Head of caudate nucleus (tissue), 42 donors: ENCODE measurements at places on chromosomes 3 and 15.

- DNase-seq = no peak
These were observed 265.5 kb downstream of the NR2F2 start for GRCh38 chr15:96595951-96596350.

DNA sequence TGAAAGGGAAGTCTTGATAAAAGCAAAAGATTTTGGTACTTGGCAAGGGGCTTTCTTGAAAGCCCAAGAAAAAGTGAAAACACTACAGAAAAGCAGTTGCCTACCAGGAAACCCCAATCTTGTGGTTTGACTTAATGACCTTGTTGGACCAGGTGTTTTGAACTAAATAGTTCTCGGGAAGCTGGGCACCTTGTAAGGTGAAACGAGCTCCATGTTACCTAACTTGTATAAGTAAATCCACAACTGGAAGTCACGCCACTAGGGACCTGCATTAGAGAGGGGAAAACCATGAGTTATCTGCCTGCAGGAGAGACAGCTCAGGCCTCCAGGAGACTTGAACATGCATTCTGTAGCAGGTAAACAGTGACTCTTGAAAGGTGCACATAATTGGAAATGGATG lies 88.2 kb downstream of the GMPS start:
- DNase-seq = no peak

DNA sequence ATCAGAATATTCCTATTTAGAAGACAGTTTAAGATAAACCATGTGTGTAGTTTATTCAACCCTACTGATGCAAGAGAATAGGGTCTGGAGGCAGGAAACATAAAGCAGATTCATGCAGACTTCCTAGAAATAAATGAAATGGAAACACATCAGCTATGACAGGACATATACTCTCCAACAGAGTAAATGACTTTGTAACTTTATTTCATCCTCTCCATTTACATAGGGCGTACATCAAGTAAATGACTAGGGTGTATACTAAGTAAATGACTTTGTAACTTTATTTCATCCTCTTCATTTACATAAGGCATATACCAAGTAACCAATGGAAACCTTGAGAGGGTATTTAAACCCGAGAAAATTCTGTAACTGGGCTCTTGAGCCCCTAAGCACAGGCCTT lies 17.6 kb upstream of the SRPRB start:
- no peak for DNase-seq

DNA sequence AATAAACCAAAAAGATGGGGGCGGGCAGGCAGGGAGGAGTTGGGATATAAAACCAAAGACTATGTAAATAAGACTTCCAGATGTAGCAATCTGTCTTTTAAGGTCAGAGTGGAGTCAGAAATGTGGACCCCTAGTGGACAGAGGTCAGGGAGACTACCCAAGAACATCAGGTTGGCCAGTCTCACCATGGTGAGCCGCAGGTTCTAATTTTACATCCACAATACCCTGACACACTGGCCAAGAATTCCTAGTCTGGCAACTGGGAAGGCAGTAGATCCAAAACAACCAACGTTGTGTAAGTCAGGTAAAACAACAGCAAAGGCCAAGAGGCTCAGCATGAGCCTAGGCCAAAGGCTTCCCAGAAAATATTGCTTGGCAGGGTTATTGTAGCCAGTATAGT lies 203.4 kb downstream of the FOXP1 start:
- DNase-seq = no peak

DNA sequence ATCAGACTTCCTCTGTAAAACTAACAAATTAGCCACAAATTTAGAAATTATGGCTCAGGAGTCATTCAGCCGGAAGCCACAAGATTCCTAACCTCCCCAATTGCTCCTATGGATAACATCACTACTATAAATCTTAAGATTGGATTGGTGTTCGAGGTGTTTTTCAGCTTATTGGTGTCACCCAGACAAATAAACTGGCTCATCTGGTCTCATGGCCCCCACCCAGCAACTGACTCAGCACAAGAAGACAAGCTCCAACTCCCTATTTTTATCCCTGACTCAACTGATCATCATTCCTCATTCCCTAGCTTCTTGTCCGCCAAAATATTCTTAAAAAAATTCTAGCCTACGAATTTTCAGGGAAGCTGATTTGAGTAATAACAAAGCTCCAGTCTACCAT lies 135.1 kb upstream of the STRIT1 start:
- no peak for DNase-seq

DNA sequence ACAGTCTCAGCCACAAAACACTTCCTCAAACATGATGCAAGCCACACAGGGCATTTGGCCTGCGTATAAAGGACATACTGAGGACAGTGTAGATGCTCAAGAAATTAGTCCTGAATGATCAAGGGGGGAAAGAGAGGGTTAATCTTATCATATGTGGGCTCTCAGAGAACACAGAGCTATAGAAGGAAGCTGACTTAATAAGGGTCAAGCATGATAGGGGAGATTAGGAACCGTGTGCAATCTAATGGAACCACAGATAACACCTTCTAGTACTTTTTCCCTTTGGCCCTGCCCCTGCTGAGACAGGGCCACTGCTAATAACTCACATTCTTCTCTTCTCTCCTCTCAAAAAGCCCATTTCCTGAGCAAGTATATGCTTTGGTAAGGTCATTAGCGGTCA lies 114.1 kb upstream of the ADAMTS9 start:
- no peak for DNase-seq

DNA sequence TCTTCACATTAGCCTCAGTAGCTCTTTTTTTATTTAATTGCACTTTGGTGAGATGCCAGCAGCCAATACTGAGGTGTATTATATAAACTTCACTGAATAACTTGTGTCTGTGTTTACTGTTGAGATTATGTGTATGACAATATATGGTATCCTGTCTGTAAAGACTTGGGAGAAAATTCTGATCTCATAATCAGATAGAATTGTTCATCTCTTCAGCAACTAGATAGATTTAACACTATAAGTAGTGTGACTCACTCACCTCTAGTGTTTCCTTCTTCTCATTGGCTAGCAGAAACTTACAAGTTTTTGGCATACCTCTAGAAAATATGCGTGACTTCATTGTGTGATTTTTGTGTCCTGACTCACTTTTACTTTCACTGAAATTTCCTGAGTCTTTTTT lies 67.6 kb upstream of the TGFBR2 start:
- no peak for DNase-seq

DNA sequence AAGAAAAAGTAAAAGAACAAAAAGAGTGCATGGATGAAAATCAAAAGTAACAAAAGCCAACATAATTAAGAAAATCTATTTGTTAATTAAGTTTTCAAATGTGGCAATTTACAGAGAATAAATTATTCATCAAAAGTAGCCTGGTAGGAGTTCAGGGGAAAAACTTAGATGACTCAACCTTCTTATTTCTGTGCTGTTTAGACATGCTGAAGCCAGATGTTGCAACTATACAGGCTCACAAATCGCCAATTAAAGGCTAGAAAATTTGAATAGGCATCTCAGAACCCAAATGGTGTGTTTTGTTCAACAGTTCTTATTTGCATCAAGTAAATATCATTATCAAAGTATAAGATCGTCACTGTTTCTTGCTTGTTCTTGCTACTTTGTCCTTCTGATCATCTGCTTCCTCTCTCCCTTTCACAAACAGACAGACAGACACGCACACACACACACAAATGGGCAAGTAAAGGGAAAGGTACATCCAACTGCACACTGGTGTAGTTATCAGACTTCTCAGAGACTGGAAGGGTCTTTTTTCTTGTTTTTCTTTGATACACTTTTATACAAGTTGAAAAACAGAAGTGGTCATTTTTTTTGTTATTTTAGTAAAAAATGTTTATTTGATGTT lies 572.2 kb downstream of the MECOM start:
- DNase-seq = no peak

GRCh38 chr3:149145356-149145755 lies 15.9 kb downstream of the HPS3 start:
- no peak for DNase-seq

- no peak for DNase-seq
These were observed 22.1 kb upstream of the RAD18 start for GRCh38 chr3:8985411-8985831.

DNA sequence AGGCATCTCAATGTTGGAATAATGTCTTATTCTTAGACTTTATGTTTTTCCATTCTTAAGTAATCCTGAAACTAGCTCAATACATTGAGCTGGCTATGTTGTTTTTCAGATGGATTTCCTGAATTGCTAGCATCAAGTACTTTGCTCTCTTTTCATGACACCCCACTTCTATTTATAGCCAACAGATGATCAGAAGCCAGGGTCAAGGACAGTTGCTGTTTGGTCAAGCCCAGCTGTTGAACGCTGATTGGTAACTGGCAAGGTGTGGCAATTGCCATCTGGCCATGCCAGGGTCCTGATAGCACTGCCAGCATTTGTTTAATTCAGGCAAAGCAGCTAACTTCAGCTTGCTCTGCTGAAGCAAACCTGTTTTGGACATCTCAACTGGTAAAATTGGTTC lies 46.2 kb upstream of the PLCL2 start:
- no peak for DNase-seq

DNA sequence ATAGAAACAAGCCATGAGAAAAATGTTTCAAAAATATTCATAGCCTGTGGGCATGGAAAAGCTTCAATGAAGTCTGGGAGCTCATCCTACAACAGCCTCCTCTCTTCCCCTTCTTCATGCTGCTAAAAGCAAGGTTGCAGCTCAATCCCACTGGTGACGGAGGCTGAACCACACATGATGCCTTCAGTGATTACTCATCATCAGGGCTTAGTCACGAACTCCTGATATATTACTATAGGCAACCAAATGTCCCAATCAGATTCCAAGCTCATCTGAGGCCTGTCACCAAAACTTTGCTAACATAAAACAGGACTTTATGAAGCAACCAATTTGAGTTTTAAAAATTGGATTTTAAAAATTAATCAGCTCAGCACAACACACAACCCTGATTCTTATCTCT lies 24.0 kb upstream of the SLC24A5 start:
- DNase-seq = peak; percentile 59

DNA sequence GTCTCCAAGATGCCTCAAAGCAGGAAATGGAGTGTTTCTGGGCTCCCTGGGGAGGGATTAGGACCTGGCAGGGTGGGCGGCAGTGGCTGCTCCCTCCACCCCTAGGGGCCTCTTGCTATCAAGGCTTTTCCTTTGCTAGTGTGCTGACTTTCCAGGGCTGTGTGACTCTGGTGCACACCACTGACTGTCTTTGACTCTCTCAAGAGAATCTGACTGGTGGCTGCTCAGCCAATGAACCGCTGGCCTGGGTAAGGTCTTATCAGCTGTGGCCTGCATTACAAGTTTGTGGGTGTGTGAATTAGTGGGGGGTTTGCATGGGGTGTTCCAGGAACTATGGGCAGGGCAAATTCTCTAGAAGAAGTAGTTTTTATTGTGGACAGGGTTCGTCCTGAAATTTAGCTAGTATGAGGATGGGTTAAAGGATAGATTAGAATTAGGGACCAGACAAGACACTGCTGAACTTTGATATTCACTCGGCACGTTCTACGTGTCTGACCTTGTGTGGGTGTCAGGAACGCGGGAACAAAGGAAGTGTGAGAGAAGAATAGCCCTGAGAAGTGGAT lies 29.5 kb downstream of the SIAH2 start:
- no peak for DNase-seq

GRCh38 chr3:89217148-89217685 lies 109.8 kb downstream of the EPHA3 start:
- DNase-seq = no peak

GRCh38 chr3:38131621-38132369 lies 5.1 kb downstream of the ACAA1 start:
- DNase-seq = no peak

- peak; percentile 78 for DNase-seq
These were observed 21.5 kb downstream of the SSUH2 start for GRCh38 chr3:8622873-8623691.

DNA sequence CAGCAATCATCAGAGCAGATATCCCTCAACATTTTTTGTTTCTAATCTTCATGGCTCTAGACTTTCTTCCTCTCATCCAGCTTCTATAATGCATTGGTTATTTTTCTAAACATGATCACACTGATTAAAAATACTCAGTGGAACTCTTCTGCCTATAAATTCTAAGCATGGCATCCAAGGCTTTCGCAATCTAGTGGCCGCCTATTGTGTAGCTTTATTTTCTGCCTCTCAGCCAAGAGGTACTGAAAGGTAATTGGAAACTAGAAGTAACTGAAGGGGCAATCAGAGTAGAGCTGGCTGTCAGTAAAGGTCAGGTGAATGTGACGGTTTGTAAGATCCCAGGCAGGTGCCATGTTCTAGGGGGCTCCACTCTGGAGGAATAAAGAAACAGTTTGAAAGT lies 33.4 kb downstream of the OXSM start:
- no peak for DNase-seq

- no peak for DNase-seq
These were observed 33.2 kb downstream of the SLC12A8 start for GRCh38 chr3:125179143-125179883.

DNA sequence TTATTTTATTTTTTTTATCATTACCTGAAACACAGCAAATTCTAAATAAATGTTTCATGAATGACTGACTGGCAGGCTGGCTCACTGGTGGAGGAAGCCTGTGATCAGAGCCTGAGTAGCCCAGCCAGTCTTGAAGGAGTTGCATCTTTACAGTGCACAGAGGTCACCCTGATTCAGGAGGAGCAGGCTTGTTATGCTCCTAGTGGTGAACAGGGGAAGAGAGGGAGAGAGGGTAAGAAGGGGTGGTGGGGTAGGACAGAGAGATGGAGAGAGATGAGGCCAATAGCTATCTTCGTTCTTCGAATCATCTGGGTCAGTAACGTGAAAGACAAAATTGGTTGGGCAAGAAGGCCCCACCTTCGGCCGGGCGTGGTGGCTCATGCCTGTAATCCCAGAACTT lies 202.6 kb upstream of the MCTP2 start:
- no peak for DNase-seq

DNA sequence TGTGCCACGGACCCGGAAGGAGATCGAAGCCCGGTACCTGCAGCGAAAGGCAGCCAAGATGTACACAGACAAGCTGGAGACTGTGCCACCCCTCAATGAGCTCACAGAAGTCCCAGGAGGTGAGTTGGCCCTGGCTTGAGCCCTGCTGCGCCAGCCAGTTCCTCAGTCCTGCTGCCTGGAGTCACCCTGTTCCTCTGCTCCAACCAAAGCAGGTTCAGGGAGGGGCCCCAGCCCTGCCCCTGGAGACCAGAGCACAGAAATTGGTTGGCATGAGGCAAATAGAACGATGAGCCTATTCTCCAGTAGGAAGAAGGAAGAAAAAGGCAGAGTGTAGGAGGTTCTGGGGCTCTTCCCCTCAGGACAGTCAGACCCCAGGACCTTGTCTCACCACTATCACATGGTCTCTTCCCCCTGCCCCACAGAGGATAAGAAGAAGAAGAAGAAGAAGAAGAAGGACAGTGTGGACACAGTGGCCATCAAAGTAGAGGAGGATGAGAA lies 8.0 kb downstream of the TMIE start:
- DNase-seq = no peak

- DNase-seq = no peak
These were observed 132.9 kb upstream of the ZBTB20 start for GRCh38 chr3:115279939-115280338.

GRCh38 chr15:67109141-67110034 lies 44.0 kb downstream of the SMAD3 start:
- no peak for DNase-seq

- DNase-seq = no peak
These were observed 431.6 kb downstream of the MAGI1 start for GRCh38 chr3:65607101-65607500.

- peak; percentile 39 for DNase-seq
These were observed 55.2 kb upstream of the CHRNA7 start for GRCh38 chr15:31974855-31975829.

- no peak for DNase-seq
These were observed 122.0 kb upstream of the EOMES start for GRCh38 chr3:27844052-27844675.
